ENCODE measurements at places on chromosomes 13 and 19.

- no peak for DNase-seq
Measured at GRCh38 chr19:39083983-39084731, at the start of gene ACP7. Gene ACP7, plus strand, starts transcription at chr19:39084368. Its CDS starts 902 bp downstream, at chr19:39085270.

GRCh38 chr19:49468746-49469447 lies 5.1 kb upstream of the FLT3LG start:
- peak; percentile 70 for DNase-seq

GRCh38 chr13:85287528-85287927 lies 511.7 kb downstream of the SLITRK6 start:
- DNase-seq, result no peak

DNA sequence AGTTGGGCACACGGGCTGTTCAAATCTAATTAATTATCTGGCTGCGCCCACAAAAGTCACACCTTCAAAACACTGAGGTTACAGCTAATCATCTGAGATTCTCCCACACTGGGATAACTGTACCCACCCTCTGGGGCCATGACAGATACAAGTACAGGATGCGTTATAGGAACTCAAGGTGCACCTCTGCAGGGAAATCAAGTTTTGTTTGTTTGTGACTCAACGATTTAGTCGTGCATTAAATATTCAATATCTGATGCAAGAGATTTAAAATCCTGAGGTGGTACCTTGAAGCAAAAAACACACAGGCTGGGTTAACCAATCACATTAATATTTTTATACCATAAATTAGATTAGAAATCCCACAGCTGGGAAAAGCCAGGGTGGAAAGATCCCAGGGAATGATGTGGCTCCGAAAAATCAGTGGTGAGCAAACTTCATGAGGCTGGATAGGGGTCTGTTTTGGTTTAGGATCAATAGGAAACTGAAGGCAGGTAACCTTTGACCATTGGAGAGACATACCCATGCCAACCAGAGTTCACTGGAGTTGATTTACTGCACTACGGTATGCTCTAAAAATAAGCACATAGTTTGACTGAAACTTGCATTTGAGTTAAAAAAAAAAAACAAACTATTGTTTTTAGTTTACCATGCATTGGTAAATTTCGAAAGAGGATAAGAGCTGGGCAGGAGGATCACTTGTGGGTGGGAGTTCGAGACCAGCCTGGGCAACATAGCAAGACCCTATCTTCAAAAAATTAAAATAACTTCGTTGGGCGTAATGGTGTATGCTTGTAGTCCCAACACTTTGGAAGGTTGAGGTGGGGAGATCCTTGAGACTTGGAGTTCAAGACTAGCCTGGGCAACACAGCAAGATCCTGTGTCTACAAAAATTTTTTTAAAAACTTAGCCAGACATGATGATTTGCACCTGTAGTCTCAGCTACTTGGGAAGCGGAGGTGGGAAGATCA lies 23.9 kb upstream of the CEBPG start:
- no peak for DNase-seq

GRCh38 chr19:10885201-10886169 lies 14.1 kb downstream of the CARM1 start:
- no peak for DNase-seq

GRCh38 chr13:112774829-112775565 lies 85.2 kb downstream of the ATP11A start:
- no peak for DNase-seq

DNA sequence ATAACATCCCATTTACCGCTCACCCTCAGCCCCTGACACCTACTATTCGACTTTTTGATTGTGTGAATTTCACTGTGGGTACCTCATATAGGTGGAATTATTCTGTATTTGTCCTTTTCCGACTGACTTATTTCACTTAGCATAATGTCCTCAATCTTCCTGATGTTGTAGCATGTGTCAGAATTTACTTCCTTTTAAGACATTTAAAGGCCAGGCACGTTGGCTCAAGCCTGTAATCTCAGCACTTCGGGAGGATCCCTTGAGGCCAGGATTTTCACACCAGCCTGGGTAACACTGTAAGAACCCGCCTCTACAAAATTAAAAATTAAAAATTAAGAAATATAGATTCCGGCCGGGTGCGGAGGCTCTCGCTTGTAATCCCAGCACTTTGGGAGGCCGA lies 13.0 kb downstream of the ZNF490 start:
- no peak for DNase-seq

GRCh38 chr13:20911037-20911436 lies 8.5 kb upstream of the XPO4 start:
- no peak for DNase-seq
